ENCODE measurements at places on chromosomes 12 and 14.

DNA sequence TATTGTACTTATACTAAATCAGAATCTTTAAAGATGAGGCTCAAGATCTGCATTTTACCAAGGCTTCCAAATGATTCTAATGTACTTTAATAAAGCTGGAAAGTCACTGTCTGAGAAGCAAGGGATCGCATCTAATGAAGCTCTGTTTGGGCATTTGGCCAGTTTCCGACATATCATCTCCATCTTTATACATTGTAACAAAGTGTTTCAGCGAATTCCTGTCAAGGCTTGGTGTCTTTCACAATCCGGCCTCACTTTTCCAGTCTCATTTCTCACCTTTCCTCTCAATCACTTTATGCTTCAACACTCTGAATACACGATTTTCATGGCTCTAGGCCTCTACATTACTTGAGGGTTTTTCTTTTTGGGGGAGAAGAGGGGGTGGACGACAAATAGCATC is 27.5 kb upstream of the INSM2 start:
- no peak for DNase-seq

GRCh38 chr12:3207175-3207574 is 130.0 kb downstream of the TSPAN9 start:
- DNase-seq: no peak

DNA sequence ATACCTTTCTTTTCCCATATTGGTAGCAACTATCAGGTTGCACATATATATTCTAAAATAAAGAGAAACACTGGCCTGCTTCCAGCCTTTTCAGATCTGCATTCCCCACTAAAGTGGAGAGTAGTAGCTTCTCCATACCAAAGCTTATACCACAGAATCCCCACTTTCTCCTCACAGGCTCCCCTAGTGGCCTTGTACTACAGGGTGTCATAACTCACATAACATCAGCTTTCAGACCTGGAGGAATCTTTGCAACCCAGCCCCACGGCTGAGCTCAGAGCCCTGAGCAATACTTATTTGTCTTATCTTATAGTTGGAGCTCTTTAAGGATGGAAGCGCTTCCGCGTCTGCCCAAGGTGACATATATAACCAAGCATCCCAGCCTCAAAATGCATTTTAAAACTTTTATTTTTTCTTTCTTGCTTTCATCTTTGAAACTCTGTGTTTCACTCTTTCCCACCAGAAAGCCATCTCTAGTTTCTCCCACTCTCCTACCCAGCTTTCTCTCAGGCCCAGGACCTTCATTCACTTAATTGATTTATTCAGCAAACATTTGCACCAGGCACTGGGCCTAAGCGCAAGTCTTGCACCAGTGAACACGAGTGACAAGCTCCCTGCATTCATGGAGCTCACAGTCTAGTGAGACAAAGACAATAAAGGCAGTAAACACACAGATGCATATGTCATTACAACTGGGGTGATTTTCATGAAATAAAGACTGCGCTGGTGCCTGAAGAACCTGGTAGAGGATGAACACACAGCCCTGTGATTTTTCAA is 254.7 kb downstream of the IPO8 start:
- DNase-seq: no peak

DNA sequence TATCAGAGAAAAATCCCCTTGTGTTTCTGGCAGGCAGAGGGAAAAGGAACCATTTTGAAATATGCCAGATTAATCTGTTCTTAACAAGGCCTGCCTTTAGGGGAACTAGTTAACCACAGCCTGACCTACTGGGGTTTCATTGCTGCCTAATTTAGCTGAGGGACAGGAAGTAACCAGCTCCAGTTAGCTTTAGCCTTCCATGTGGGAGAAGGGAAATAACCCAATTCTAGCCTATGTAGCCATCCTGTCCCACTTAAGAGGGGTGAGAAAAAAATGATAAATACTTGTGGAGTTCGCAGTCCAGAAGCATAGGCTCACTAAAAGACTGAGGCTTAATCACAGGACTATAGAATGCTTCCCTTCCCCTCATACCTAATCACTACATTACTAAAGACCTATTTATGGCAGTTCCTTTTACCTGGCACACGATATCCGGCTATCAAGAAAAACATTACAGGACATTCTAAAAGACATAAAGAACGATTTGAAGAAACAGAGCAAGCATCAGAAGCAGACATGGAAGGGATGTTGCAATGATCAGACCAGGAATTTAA is 22.8 kb downstream of the COX8C start:
- DNase-seq: no peak

DNA sequence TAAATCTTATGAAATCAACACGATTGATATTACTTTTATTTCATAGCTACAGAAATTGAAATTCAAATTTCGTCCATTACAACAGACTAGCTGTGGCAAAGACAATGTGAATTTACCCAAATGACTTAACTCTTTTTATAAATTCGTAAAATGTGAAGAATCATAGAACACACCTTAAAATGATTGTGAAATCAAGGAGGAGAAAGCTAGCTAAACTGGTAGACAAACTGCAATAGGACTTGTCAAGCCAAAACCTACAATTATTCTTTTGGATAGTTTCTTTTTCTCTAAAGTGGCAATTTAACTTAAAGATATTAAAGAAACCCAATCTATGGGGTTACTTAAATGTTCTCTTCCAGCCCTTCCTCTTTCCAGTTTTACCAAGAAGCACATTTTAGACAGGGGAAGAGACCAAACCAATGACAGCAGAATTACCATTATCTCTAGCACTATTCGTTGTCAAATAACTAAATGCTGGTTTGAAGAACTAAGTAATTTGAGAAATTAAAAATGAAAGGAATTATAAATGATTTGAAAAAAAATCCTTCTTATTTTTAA is 807 bp upstream of the SLC16A7 start:
- no peak for DNase-seq

DNA sequence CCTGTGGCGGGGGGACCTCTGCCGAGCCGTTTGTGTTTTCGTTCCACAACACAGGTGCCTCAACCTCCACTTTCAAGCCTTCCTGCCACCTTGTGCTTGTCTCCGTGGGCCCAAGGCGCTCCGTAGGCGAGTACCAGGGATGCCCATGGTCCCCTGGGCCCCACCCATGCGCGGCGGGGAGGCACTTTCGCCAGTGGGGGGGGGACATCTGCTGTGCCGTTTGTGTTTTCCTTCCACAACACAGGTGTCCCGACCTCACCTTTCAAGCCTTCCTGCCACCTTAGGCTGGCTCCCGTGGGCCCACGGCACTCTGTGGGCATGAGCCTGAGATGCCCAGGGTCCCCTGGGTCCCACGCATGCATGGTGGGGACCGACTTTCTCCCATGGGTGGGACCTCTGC is 335.9 kb downstream of the ALG10 start:
- DNase-seq: no peak

- no peak for DNase-seq
Observed at GRCh38 chr12:102769323-102769916, 147.6 kb downstream of the PAH start.

GRCh38 chr14:81849714-81850113 is 316.1 kb upstream of the SEL1L start:
- DNase-seq: no peak

DNA sequence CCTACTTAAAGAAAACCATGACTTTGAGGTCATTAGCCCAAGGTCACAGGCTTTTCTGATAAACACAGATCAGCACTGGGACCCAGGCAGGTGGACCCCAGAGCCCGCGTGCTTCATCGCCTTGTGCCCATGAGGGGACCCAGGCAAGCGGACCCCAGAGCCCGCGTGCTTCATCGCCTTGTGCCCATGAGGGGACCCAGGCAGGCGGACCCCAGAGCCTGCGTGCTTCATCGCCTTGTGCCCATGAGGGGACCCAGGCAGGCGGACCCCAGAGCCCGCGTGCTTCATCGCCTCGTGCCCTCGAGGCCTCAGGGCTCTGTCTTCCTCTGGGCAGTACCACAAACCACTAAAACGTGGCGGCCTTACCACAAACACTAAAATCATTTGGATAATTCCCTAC is 31.7 kb downstream of the STX2 start:
- DNase-seq: no peak

DNA sequence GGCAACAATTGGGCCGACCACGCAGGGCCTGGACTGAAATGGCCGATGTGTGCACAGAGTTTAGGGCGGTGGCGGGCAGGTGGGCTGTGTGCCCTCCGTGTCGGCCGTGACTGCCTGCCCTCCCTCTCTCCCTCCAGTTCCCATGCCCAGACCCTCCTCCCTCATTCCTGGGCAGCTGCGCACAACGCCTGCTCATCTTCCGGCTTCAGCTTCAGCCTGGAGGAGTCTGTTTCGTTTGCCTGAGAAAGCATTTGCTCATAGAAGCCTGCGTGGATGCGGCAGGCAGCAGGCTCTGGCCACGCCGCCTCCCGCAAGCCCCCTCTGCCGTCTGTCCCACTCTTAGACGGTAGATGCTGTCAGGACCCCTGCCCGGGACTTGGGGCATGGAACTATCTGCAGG is 47.3 kb upstream of the FZD10 start:
- no peak for DNase-seq

DNA sequence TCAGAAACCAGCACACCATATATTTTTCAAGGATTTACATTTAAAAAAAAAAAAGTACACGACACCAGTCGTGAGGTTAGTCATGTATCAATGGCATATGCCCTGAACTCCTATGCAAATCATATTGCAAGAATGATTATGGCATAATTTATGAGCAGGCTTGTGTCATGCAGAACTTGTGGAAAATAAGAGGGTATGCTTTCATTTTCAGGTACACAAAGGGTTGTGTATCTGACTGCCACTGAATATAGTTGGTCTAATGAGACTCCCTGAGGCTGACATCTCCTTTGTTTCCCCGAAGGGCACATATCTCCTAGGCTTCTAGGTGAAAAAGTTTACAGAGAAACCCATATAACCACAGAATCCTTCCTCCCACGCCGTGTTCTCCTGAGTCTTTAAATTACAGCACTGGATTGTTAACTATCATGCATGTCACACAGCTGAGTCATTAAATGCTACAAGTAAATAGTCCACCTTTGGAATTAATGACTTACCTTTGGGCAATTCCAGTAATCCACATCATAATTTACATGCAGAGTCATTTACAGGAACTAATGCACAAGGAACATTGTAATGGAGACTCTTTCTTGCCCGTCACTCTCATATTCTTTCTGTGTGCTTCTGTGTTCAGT is 356.7 kb upstream of the DIO2 start:
- no peak for DNase-seq

GRCh38 chr14:91681893-91682563 is 49.9 kb downstream of the CATSPERB start:
- no peak for DNase-seq

GRCh38 chr12:82047446-82047845 is 288.3 kb upstream of the PPFIA2 start:
- no peak for DNase-seq

DNA sequence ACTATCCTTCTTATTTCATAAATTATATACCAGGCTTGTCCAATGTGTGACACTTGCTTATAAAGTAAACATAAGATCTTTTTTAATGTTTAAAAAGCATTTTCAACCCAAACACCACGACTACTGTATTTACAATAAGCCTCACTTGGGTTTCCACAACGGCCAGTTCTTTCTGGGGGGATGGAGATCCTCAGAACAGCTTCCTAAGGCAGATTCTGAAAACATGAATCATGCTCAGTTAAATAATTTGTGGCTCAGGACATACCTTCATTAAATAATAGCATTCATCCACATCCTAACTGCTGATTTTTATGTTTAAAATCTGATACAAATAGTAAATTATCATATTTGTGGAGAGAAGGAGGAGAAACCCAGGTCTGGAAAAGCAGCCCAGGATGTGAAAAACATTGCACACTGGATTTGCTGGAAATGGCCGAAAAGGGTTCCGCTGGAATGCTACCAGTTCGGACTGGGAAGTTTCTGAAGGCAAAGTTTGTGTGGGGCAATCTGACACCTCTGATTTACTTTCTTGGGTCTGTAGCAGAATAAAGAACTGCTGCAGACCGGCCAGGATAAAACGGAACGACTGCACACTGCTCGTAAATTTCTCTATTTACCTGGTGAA is 597 bp downstream of the GLT8D2 start:
- DNase-seq: no peak

DNA sequence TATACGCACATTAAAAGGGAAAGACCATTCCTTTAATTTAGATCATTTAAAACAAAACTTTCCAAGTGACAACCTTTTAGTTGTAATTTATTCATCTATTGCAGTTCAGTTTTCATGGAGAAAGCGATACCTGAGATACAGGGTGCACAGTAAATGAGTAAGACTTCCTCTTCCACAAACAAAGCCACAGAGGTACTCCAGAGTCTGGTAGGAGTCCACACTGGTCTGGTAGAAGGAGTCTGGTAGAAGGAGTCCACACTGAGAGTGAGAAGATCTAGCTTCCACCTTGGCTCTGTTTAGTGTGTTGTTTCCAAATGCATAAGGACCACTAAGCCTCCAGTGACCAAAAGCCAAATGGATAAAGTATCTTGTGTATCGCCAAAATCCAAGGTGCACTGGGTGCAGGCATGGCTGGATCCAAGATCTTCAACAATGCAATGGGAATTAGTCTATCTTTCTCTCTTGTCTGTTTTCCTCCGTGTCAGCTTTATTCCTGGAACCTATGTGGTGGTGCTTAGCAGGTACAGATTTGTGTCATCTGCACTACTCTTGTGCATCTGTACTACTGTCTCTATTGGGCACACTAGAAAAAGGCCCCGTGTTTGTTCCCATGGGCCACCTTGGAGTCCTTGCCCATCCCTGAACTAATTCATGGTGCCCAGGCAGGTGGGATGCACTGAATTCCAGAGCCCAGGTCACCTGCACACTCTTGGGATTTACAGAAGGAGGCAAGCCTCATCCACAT is 331.1 kb downstream of the BCL11B start:
- no peak for DNase-seq

DNA sequence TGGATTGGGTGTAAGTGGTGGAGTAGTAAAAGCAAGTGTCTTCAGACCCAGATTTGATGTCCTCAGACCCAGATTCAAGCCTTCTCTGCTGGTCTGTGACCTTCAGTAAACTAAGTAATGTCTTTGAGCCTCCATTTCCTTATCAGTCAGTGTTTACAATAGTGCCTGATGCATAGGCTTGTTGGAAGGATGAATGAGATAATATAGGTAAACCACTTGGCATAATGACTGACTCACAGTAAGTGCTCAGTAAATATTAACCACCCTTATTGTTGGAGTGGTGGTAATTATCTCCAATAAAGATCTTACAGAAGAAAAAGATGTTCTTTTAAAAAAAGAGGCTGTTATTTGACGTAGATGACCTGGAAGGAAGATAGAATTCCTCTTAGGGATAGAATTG is 86.2 kb downstream of the IGF1 start:
- no peak for DNase-seq

DNA sequence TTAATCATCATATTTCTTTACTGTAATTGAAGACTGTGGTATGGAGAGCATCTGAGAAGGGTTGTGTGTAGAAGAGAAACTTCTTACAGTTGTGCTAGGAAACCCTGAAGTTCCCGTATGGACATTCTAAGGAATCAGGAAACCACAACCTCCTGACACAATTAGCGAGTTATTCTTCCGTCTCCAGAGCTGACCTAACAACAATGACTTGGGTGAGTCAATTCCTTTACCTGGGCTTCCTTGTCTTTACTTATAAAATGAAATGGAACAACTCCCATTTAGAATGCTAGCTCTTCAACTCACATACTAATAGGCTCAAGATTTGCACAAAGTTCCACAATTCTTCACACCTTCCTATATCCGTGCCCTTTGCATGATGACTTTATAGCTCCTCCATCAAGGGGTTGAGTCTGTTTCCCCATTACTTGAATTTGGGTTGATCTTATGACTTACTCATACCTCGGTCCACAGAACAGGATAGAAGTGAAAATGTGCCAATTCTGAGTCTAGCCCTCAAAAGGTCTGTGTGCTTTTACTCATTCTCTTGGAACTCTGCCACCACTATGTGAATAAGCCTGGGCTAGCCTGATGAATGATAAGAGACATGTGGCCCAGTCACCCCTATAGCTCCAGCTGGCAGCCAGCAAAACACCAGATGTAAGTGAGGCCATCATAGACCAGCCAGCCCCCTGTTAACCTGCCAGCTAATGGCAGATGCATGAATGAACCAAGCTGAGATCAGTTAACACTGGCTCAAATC is 459.4 kb downstream of the ETNK1 start:
- DNase-seq: no peak
